Activated naive CD8-positive, alpha-beta T cell treated with anti-CD3 and anti-CD28 coated beads, Interleukin-2, amount 10 ng/mL, durations not matched to agents 7 days and 5 days (primary cell): ENCODE measurements at places on chromosomes 4 and X. TPM values are rescaled to one million over a fixed set of nuclear protein-coding genes. Genes with fewer than 3 reads are reported as not detected.

- DNase-seq = no peak
Measured at GRCh38 chr4:55409468-55410171, 13.9 kb downstream of the TMEM165 start.

- no peak for DNase-seq
Measured at GRCh38 chr4:88411491-88412096, 32.9 kb downstream of the HERC6 start.

- no peak for DNase-seq
Measured at GRCh38 chr4:141130947-141131605, 2.2 kb downstream of the RNF150 start.

DNA sequence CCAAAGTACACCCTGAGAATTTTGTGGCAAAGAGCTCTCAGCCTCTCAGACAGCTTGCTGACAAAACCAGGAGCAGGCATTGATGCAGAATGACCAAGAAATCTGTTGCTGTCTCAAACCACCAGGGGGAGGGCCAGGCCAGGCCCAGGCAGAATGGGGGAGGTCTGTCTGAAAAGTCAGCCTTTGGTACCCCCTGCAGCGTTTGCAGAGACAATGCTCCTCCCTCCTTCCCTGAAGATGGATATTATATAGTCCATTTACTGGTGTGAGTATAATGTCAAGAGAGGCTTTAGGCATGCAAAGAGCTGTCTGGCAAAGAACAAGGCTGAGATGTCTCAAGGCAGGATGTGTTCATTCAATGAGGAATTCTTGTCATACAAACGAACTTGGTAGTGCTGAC, 52.9 kb upstream of the TRPC5OS start:
- no peak for DNase-seq

GRCh38 chr4:106140601-106141000, 175.4 kb downstream of the TBCK start:
- DNase-seq = no peak

DNA sequence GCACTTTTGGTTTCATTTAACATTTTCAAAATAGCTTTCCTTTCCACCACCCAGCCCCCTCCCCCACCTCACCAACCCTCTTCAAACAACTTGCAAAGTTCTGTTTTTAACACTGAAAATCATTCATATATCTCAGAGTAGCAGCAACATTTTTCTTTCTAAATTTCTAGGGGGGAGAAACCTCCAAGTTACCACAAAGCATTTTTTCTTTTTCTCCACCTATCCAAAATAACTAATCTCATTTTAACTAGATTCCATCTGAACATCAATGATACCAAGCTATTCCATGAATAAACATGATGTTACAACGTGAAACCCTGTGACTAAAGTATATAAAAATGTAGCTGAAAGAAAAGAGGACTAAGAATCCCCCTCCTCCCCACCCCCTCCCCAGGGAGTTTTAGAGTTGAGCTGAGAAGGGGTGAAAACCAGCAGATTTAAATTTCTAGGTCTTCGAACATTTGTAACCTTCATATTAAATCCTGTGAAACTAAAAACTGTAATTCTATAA, 5.2 kb downstream of the LDB2 start:
- DNase-seq = no peak

GRCh38 chrX:101164766-101165590, 54.6 kb upstream of the DRP2 start:
- DNase-seq = no peak

DNA sequence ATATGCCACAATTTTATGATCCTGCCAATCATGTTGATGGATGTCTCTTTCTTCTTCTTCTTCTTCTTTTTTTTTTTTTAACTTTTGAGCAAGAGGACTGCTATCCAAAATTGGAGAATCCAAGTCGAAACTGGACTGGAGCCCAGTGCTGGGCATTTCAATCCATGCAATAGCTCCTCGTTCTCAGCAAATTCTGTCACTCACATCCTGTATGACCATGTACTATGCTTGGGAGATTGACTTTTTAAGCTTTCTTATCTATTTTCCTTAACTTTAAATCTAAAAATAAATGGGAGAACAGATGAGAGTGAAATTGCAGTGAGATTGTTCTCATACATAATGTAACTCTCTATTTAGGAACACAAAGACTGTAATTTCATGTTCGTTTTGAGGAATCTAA, 123.0 kb upstream of the PUDP start:
- no peak for DNase-seq

DNA sequence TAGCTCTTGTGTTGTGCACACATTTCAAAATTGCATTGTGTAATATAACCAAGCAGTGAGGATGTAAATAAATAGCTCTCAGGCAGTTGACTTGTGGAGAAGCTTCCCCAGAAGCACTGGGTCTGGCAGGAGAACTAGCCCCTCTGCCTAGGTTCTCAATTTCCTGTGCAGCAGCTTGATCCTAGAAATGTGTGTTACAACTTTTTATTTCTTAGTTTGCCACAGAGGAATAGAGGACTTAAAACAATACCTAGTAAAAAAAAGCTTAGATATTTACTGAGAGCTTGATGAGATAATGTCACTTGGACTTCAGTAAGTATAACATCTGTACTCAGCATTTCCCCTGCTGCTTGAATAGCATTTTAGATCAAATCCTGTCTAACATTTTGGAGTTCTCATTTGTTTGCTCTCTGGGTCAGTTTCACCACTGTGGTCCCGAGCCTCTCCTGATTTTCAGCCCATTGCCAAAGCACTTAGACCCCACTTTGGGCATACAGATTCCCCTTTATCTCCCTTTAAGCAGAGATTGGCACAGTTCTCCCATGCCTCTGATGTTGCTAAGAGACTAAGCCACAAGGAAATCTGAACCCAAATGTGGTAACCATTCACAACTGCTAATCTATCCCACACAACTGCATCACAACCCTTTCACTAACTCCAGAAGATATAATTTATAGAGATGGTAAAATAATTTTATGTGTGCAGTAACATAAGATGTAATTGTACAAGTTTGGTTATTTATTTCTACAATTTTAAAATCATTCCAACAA, 98.2 kb upstream of the NRK start:
- DNase-seq = no peak

DNA sequence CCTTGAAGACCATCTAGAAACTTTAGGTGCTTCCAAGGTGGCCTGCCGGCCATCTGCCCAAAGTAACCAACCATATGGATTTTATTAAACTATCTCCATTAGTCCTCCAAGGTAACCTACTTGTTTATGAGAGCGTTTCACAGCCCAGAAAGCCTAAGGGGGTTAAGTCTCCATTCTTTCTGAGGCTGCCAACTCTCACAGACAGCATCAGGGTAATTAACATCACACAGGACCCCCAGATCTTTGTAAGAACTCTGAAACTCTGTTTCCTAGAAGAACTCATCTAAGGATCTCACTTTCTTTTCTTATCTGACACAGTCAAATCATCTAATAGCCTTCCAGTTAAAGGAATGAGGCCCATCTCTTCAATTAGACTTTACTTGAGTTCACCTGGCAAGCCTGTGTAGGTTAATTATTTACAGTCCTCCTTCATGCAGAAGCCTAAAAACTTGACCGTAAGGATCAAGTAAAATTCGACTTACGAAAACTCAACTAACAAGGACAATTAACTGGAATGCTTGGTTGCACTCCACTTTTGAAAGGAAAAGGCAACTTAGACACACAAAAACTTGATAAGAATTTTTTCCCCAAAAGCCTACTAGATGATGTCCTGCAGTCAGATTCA, 252.5 kb downstream of the GRIA3 start:
- DNase-seq = no peak

- no peak for DNase-seq
Measured at GRCh38 chr4:122845760-122846159, 19.1 kb downstream of the FGF2 start.

DNA sequence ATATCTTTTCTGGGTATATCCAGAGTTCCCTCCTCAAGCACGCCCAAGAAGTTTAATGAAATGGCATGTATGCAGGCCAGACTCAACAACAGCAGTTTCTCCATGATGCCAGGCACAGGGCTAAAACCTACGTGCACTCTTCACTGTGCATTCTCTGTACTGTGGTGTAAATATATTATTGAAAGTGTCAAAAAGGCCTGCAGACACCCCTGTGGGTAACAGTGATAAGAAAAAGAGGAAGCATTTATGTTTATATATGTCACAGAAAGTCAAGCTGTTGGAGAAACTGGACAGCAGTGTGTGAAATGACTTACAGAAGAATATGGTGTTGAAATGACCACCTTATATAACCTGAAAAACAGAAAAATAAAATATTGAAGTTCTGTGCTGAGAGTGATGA, 29.6 kb upstream of the DCAF8L1 start:
- DNase-seq = no peak

GRCh38 chrX:34734383-34734782, 77.3 kb upstream of the TMEM47 start:
- DNase-seq = no peak

DNA sequence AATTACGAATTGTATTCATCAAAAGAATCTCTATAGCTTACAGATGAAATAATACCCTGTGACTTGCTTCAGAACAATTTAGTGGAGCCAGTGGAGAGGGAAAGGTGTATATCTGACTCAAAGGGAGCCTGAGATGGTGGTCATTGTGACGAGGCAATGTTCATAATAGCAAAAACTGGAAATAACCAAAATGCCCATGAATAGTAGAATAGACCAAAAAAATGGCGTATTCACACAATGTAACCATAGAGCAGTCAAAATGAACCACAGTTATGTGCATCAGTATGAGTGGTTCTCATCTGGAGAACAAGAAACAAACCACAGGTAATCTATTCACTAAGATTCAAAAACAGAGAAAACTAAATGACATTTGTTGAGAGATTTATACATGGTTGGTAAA, 125.3 kb upstream of the CLNK start:
- DNase-seq = no peak

GRCh38 chrX:47807548-47807947, 29.2 kb upstream of the ZNF81 start:
- DNase-seq = no peak

- no peak for DNase-seq
Measured at GRCh38 chr4:187541666-187542065, 453.9 kb upstream of the ZFP42 start.

SYN1 gene
- total RNA-seq = 0.37 TPM

JAKMIP1 gene
- total RNA-seq = 5.3 TPM

RAB41 gene
- not detected for total RNA-seq

CNKSR2 gene
- 9.0 TPM for total RNA-seq

STEEP1 gene
- total RNA-seq = 19.6 TPM

TEX13B gene
- not detected for total RNA-seq

CYTL1 gene
- not detected for total RNA-seq

FAM47A gene
- not detected for total RNA-seq
